ENCODE measurements at places on chromosomes 11 and 22. TPM values are rescaled to one million over a fixed set of nuclear protein-coding genes. Genes with fewer than 3 reads are reported as not detected.

Gene KDELR3
- 38.2 TPM for polyA plus RNA-seq

Gene HIPK3
- polyA plus RNA-seq = 64.0 TPM

Gene SCARF2
- polyA plus RNA-seq = 9.5 TPM

Gene GGT1
- 0.88 TPM for polyA plus RNA-seq

Gene MMP27
- polyA plus RNA-seq = 0.11 TPM

Gene GGTLC3
- polyA plus RNA-seq = not detected

Gene GPHA2
- polyA plus RNA-seq = not detected

Gene ST14
- polyA plus RNA-seq = 0.63 TPM

Gene QSER1
- polyA plus RNA-seq = 25.4 TPM

Gene PTGDR2
- 2.1 TPM for polyA plus RNA-seq

Gene DDB1
- 200 TPM for polyA plus RNA-seq

Gene TECTA
- 1.6 TPM for polyA plus RNA-seq

Gene OR5A1
- polyA plus RNA-seq = not detected

Gene PANX3
- not detected for polyA plus RNA-seq

Gene OR2AG1
- not detected for polyA plus RNA-seq

Gene ADM
- polyA plus RNA-seq = 8.2 TPM

Gene TBX10
- polyA plus RNA-seq = not detected

Gene ANGPTL5
- 3.8 TPM for polyA plus RNA-seq

Gene PHF21B
- 0.49 TPM for polyA plus RNA-seq

Gene RAB39A
- polyA plus RNA-seq = 0.48 TPM

Gene OR8D1
- polyA plus RNA-seq = not detected

Gene CLDN25
- not detected for polyA plus RNA-seq
